Aorta (tissue), 5 donors: ENCODE measurements at places on chromosomes 6 and 20. TPM values are rescaled to one million over a fixed set of nuclear protein-coding genes. Genes with fewer than 3 reads are reported as not detected.

Gene SLC4A11
- 0.29 TPM for total RNA-seq

Gene ABHD12
- 32.3 TPM for total RNA-seq

- H3K4me1 ChIP-seq = peaks cover 3% of the 10 kb centered on the region
- H3K27ac ChIP-seq = no peak overlapping the region
- peaks cover 2% of the 10 kb centered on the region for H3K36me3 ChIP-seq
Observed at GRCh38 chr6:70672549-70672948, 4.9 kb downstream of the SMAP1 start.

DNA sequence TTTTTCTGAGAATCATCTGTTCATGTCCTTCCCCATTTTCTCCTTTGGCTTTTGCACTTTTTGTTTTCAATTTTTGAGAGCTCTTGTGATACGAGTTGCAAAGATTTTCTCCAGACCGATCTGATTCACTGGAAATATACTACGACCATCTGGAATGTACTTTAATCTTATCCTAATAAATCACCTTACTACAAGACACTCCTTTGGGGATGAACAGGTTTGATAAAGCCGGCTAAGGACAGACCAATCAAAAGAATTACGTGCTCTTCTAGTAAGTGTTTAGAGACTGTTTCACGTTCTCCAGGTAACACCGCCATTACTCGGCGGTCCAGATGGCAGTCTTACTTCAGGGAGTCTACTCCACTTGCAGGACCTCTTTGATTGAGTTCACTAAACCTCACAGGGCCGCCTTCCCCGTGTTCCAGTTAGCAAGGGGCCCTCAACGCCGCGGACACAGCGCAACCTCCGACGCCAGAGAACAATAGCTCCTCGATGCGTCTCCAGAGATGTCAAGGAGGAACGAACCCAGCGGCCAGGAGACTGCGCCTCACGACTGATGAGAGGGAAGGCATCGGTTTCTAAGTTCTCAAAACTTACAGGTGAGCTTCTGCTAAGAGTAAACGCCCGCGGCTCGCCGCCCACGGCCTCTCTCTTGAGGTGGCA is 920 bp upstream of the WTAP start:
- no peaks in the 10 kb centered on the region for H3K27me3 ChIP-seq
- H3K27ac ChIP-seq = peak overlapping the region; percentile 24
- no peak for DNase-seq
- H3K4me1 ChIP-seq = peaks cover 2% of the 10 kb centered on the region
- peak overlapping the region; percentile 49 for H3K4me3 ChIP-seq
- no peaks in the 10 kb centered on the region for H3K36me3 ChIP-seq

- no peaks in the 10 kb centered on the region for H3K36me3 ChIP-seq
- no peaks in the 10 kb centered on the region for H3K27me3 ChIP-seq
- DNase-seq = no peak
- H3K4me1 ChIP-seq = no peaks in the 10 kb centered on the region
Observed at GRCh38 chr20:50260479-50261221, 70.0 kb downstream of the CEBPB start.

DNA sequence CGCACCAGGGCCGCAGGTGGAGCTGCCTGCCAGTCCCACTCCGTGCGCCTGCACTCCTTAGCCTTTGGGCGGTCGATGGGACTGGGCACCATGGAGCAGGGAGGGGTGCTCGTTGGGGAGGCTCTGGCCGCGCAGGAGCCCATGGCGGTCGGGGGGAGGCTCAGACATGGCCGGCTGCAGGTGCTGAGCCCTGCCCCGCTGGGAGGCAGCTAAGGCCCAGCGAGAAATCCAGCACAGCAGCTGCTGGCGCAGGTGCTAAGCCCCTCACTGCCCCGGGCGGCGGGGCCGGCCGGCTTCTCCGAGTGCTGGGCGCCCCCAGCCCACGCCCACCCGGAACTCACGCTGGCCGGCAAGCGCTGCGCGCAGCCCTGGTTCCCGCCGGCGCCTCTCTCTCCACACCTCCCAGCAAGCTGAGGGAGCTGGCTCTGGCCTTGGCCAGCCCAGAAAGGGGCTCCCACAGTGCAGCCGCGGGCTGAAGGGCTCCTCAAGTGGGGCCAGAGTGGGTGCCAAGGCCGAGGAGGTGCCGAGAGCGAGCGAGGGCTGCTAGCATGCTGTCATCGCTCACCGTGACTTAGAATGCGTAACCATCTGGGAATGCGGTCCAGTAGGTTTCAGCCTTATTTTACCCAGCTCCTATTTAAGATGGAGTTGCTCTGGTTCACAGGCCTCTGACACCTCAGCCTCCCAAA is 77.3 kb downstream of the C6orf52 start:
- no peak overlapping the region for H3K4me3 ChIP-seq
- H3K4me1 ChIP-seq = peaks cover 2% of the 10 kb centered on the region
- H3K27ac ChIP-seq = no peak overlapping the region

- H3K4me1 ChIP-seq = peaks cover 2% of the 10 kb centered on the region
- DNase-seq = no peak
- no peak overlapping the region for H3K4me3 ChIP-seq
- no peak overlapping the region for H3K27ac ChIP-seq
- no peaks in the 10 kb centered on the region for H3K36me3 ChIP-seq
- no peaks in the 10 kb centered on the region for H3K27me3 ChIP-seq
Observed at GRCh38 chr6:109076377-109076776, 18.3 kb downstream of the SESN1 start.

DNA sequence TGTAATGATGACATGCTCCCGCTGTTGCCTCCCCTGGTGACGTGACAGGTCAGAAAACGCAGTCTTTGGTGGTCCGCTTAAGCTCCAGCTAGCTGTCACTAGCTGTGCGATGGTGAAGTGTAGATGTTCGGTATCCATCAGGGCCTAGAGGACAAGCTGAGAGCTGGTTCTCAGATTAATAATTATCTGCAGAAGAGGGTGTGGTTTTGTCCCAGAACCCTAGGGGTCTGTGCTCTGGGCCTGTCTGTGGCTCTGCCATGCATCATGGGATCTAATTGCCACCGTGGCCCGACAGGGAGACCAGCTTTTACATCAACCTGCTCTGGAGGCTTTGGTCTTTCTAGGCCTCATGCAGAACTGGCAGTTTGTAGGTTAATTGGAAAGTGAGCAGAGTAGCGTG is 34.1 kb downstream of the ERMARD start:
- peak; percentile 36 for DNase-seq
- H3K27me3 ChIP-seq = no peaks in the 10 kb centered on the region
- no peaks in the 10 kb centered on the region for H3K4me1 ChIP-seq
